Stromal cell of bone marrow (primary cell): ENCODE measurements at places on chromosomes 3 and 15.

GRCh38 chr3:45011756-45012508 lies 14.2 kb upstream of the CLEC3B start:
- peak; percentile 91 for DNase-seq

DNA sequence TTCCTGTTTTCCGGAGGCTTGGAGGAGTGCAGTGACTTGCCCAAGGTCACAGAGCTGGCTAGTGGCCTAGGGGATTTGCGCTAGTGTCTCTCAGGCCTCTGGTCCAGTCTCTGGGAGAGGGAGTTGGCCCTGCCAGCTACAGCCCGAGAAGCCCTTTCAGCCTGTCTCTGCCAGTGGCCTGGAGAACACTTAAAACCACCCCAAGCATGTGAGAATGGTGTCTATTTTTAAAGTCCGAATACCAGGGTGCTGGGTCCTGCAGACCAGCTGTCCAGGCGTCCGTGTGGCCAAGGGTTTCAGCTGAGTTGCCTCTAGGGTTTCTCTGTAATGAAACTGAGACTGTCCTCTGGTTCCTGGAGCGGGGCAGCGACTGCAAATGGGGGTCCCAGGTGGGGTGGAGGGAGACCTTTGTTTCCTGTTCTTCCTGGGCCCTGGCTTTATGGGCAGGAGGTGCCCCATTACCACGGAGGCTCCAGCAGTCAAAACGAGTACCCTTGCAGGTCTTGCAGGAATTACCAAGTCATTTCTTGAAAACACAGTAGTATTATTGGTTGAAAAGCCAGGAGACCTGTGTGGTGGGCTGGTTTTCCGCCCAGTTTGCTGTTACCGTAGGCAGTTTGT lies 2.2 kb downstream of the CAND2 start:
- no peak for DNase-seq

DNA sequence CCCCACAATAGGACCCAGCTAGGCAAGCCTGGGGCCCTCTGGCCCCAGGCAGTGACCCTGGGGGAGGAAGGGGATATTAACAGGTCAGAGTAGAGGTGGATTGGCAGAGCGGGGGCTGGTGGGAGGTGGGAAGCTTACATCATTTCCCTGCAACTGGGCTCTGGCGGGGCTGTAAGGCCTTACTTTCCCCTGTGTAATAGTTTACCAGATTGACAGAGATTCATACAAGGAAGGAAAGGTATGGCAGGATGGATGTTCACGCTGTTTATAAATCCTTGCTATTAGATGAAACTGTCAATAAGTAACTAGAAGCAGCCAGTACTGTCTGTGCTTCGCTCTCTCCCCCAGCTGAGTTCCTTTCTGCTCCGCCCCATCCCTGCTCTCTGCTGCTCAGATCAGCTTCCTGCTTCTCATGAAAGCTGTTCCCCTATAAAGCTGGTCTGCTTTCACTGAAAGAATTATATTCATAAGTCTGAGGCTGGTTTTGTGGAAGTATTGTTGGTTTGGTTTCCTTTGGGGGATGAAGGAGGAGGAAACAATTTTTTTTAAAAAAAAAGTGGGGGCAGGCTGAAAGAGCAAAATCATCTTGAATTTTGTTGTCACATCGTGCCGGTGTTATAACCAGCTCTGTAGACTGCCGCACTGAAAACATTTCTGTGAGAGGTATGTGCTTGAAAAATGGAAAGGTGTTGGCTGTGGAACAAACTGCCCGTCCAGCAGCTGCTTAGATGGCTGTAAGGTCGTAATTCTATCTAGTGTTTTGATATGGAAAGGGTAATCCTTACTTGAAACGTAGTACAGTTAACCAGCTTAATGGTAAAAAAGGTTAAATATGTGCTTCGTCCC lies 76.4 kb downstream of the BBX start:
- peak; percentile 37 for DNase-seq

- peak; percentile 88 for DNase-seq
Observed at GRCh38 chr15:66815318-66815717, 113.3 kb downstream of the SMAD6 start.

DNA sequence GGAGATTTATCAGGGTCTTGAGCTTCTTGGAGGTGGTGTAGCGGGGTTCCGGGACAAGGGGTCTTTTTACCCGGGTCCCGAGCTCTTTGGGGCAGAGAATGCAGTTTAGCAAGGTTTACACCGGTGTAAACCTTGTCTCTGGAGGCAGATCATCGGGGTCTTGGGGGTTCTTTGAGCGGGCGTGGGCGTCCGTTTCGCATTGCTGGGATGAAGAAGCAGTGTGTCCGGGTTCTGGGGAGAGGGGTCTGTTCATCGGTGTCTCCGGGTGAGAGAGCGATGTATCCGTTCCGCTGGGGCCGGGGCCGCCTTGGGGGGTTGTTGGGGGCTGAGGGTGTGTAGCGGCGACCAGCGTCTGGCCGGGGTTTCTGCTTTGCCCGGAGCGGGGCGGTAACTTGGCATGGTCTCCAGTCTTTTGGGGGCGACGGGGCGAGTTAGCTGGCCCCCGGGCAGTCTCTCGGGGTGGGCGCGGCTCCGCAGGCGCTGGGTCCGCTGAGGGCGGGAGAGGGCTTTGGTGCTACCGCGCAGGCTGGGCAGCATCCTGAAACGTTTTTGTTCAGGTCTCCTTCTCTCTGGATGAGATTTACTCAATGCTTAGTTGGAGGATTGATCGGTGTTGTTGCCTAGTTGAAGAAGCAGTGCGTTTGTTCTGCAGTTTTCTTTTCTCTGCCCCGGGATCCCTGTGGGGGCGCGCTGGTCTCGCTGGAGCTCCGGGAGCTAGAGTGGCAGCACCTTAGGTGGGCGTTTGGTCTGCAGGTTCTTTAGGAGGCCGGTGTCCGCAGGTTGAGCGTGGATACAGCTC lies 843 bp downstream of the GLCE start:
- peak; percentile 15 for DNase-seq

- DNase-seq = no peak
Observed at GRCh38 chr3:81268526-81268925, 492.9 kb downstream of the GBE1 start.

- DNase-seq = no peak
Observed at GRCh38 chr15:51825698-51826097, 3.8 kb upstream of the TMOD3 start.

DNA sequence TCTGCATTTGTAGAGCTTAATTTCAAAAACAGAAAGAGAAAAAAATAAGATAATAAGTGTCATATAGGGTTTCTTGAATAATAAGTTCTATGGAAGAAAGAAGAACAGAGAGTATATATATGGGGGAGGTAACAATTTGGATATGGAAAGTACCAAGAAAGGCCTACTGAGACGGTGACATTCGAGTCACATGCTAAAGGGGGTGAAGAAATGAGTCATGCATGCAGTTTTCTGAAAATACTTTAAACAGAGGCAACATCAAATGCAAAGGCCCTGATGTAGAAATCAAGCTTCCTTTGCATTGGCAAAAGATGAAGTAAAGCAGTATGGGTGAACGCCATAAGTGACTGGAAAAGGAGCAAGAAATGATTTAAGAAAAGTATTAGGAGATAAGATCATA lies 371.6 kb upstream of the ZNF385D start:
- no peak for DNase-seq

- no peak for DNase-seq
Observed at GRCh38 chr15:100929641-100930042, 10.5 kb downstream of the LRRK1 start.

- DNase-seq = peak; percentile 13
Observed at GRCh38 chr3:160343132-160343531, 55.9 kb downstream of the IFT80 start.

- no peak for DNase-seq
Observed at GRCh38 chr3:171172070-171172469, 145.6 kb upstream of the SLC2A2 start.

- no peak for DNase-seq
Observed at GRCh38 chr3:21259896-21260295, 491.1 kb downstream of the ZNF385D start.

DNA sequence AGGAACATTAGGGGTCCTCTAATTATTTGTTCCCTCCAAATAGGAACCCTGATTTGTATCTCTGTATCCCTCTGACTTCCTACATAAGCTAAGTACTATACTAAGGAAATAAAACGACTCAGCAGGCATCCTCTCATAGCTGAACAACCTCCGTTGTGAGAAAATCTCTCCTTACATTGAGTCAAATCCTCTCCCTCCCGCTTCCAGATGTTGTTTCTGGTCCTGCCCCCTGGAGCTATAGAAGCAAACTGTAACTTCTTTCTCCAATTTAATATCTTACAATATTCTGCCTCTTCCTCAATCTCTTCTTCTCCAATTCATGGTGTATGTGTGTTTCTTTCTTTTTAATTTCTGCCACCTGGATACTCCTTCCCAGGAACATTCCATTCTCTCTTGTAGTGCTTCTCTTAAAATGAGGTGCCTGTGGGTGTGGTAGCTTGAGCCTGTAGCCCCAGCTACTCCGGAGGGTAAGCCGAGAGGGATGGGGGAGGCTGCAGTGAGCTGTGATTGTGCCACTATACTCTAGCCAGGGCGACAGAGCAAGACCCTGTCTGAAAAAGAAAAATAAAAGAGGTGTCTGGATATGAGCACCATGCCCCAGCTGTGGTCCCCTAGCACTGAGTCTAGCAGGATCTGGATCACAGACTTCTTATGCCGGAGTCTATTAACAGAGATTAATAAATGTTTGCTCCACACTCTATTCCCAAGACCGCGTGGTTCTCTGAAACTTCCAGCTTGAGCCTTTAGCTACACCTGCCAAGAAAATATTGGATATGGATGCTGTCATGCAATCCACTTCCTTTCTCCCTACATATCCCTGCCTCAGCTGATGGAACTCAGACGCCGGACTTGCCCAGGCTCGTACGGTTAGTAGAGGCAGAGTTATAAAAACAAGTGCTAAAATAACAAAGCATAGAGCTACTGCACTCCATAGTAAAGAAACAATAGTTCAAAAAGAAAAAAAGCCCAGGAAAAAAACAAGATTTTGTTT lies 42.9 kb upstream of the NEO1 start:
- no peak for DNase-seq

DNA sequence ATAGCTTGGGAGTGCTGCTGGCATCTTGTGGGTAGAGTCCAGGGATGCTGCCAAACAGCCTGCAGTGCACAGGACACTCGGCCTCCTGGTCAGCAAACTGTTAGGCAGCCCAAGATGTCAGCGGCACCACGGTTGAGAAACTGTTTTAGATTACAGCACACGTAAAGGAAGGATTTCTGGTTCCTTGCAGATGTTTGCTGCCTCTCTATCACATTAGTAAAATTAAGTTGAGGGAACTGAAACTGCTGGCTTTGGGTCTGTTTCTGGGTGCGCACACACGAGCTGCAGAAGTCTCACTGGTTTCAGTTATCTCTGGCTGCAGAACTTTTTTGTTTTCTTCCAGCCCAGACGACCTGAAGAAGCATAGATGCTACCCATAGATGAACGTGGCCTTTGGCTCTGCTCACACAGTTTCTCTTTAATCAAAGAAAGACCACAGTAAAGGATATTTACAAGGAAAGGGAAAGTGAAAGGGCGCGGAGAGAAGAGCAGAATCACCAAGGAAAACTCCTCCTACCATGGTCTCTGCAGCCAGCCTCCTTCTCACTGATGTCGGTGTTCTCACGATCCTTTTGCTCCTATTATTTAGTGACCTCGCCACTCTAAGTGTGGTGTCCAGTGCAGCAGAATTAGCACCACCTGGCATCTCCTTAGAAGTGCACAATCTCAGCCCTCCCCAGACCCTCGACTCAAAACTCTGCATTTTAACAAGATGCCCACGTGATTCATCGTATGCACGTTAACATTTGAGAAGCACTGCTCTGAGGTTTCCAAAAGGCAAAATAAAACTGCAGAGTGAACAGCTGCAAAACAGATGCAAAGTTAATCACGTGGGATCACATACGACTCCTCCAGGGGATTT lies 50.6 kb upstream of the AKAP13 start:
- no peak for DNase-seq

DNA sequence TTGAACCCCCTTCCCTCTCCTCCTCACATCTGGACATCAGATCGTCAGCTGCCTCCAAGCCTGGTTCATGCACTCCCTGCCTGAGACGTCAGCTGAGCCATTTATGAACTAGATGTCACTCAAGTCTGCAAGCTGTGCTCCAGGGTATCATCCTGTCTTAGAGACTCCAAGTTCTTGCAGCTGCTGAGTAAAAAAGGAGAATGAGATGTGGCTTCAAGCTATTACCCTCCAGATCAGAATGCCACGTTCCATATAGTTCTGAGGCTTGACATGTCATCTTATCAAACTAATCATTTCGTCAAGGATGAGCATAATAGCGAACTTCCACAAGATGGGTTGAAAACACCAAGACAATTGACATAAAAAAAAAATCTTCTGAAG lies 766.3 kb downstream of the TBL1XR1 start:
- no peak for DNase-seq

- no peak for DNase-seq
Observed at GRCh38 chr15:51080286-51080685, 14.4 kb downstream of the TNFAIP8L3 start.
